ENCODE measurements at places on chromosomes 2 and 18. TPM values are rescaled to one million over a fixed set of nuclear protein-coding genes. Genes with fewer than 3 reads are reported as not detected.

PASK gene
- total RNA-seq, result 46.7 TPM

C1GALT1C1L gene
- not detected for total RNA-seq

IL18RAP gene
- total RNA-seq, result 25.2 TPM

LYG2 gene
- total RNA-seq, result not detected

CTNNA2 gene
- total RNA-seq, result not detected

ITGB6 gene
- total RNA-seq, result not detected

CD302 gene
- total RNA-seq, result 0.08 TPM

METTL5 gene
- 66.0 TPM for total RNA-seq

SH3RF3 gene
- not detected for total RNA-seq

MYO5B gene
- total RNA-seq, result not detected

CABYR gene
- total RNA-seq, result 1.1 TPM

GKN1 gene
- total RNA-seq, result not detected

ANKZF1 gene
- total RNA-seq, result 106 TPM

ANAPC1 gene
- 78.4 TPM for total RNA-seq

ARHGEF33 gene
- total RNA-seq, result 0.08 TPM

ALPP gene
- not detected for total RNA-seq

LRRFIP1 gene
- 207 TPM for total RNA-seq

CCDC138 gene
- 10.5 TPM for total RNA-seq

PMAIP1 gene
- total RNA-seq, result 26.4 TPM

SERPINB7 gene
- total RNA-seq, result not detected

ALLC gene
- total RNA-seq, result not detected

CXCR1 gene
- total RNA-seq, result 0.55 TPM

Data from activated CD8-positive, alpha-beta T cell treated with anti-CD3 and anti-CD28 coated beads, Interleukin-2, amount 10 ng/mL, durations not matched to agents 7 days and 5 days (primary cell).